ENCODE measurements at places on chromosomes 3 and 15. TPM values are rescaled to one million over a fixed set of nuclear protein-coding genes. Genes with fewer than 3 reads are reported as not detected.

GSK3B gene
- 80.0 TPM for total RNA-seq

SERPINI2 gene
- total RNA-seq: not detected

MEGF11 gene
- not detected for total RNA-seq

CPA3 gene
- total RNA-seq: not detected

GPR62 gene
- total RNA-seq: not detected

DVL3 gene
- total RNA-seq: 121 TPM

PRSS50 gene
- total RNA-seq: not detected

CYP1A2 gene
- total RNA-seq: not detected

MINAR1 gene
- 2.1 TPM for total RNA-seq

WDR82 gene
- 76.7 TPM for total RNA-seq

TM4SF1 gene
- total RNA-seq: 122 TPM

SH2D7 gene
- total RNA-seq: not detected

ZNF660 gene
- 11.2 TPM for total RNA-seq

MASP1 gene
- total RNA-seq: not detected

CCK gene
- not detected for total RNA-seq

CEMIP gene
- 445 TPM for total RNA-seq

GPR27 gene
- total RNA-seq: 0.63 TPM

CHRNA5 gene
- 1.1 TPM for total RNA-seq

SCN11A gene
- 0.18 TPM for total RNA-seq

USP3 gene
- 41.2 TPM for total RNA-seq

CHSY1 gene
- total RNA-seq: 39.7 TPM

CFAP100 gene
- total RNA-seq: not detected

DTWD1 gene
- total RNA-seq: 19.2 TPM

TUSC7 gene
- total RNA-seq: not detected

FAM227B gene
- 3.0 TPM for total RNA-seq

GRAMD2A gene
- total RNA-seq: not detected

TRH gene
- total RNA-seq: not detected

CHDH gene
- total RNA-seq: 0.81 TPM

TMEM108 gene
- 3.7 TPM for total RNA-seq

C3orf85 gene
- total RNA-seq: not detected

LEKR1 gene
- total RNA-seq: 1.0 TPM

TRPM1 gene
- total RNA-seq: not detected

ARRDC4 gene
- 15.3 TPM for total RNA-seq

FURIN gene
- total RNA-seq: 98.3 TPM

TARS3 gene
- 15.8 TPM for total RNA-seq

ANKRD34C gene
- total RNA-seq: not detected

REC114 gene
- not detected for total RNA-seq

SATB1 gene
- total RNA-seq: 10.6 TPM

PLCD1 gene
- 21.8 TPM for total RNA-seq

RRP9 gene
- 22.8 TPM for total RNA-seq

GP5 gene
- total RNA-seq: 0.10 TPM

PRTG gene
- total RNA-seq: 2.2 TPM

SHC4 gene
- total RNA-seq: 4.6 TPM
